ENCODE measurements at places on chromosomes 5 and 9. TPM values are rescaled to one million over a fixed set of nuclear protein-coding genes. Genes with fewer than 3 reads are reported as not detected.

TMEM174 gene
- not detected for total RNA-seq

GRCh38 chr5:44646016-44646415 lies 162.7 kb upstream of the MRPS30 start:
- DNase-seq = no peak

- DNase-seq = no peak
Observed at GRCh38 chr9:124793015-124793541, 16.1 kb downstream of the OLFML2A start.

GRCh38 chr5:62690421-62690820 lies 111.8 kb downstream of the LRRC70 start:
- no peak for DNase-seq

ANKRD18B gene
- not detected for total RNA-seq

DNA sequence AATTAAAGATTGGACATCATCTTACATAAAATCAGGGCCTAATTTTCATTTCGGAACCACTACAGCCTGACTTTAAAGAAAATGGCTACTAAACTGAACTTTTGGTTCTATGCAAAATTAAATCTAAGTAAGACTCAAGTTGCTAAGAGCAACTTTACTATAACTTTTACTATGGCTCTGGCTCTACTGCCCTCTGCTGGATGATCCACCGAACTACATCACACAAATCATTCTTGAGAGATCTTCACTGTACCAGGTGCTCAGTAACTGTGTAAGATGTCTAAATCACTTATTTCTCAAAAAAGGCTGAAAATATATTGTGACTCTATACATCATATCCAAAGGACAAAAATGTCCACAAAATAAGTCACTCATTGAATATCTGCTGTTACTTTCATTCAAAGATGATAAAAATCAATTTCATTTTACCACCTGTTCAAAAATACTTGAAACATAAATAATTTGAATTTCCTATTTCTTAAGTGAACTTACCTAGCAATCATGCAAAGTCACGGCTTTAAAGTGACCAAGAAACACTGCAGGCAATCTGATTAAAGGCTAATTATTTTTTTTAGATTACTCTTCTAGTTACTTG lies 13.5 kb downstream of the MOCS2 start:
- DNase-seq = no peak

PAPPA gene
- total RNA-seq = 5.7 TPM

DNA sequence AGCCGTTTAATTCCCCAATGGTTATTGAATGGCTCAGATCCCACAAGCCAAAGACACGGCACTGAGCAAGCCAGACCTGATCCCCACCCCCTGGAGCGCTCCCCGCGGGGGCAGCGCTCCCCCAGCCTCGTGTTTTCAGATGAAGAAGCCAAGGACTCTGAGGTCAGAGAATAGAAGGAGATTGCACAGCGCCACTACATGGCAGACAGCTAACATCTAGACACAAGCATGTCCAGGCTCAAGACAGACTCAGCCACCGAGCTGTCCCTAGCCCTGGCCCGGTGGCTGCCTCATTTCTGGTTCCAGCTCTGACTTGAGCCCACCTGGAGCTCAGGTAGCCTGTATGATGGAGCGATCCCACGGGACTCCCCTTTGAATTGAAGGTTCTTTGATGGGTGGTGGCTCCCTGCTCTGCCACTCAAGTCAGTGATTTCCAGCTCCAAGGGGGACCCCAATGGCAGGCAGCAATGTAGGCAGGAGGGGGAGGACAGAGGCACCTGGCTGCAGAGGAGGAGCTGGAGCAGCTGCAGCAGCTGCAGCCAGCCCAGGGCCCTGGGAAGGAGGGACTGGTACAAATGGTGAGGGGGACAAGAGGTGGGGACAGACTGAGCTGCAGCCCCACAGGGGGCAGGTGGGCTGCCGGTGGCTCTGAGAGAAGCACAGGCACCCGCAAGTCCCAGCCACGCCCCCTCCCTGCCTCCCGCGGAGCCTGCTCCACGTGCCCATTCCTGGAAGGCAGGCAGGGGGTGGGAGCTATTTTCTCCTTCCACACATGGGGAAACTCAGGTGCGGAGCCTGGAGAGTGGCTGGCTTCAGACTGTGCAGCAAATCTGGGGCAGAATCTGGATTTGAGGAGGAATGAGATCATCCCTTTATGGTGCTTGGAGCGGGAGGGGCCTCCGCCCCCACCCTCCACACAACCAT lies 40.2 kb downstream of the NTNG2 start:
- DNase-seq = no peak

GRCh38 chr5:154593071-154593470 lies 115.0 kb upstream of the HAND1 start:
- no peak for DNase-seq

DNA sequence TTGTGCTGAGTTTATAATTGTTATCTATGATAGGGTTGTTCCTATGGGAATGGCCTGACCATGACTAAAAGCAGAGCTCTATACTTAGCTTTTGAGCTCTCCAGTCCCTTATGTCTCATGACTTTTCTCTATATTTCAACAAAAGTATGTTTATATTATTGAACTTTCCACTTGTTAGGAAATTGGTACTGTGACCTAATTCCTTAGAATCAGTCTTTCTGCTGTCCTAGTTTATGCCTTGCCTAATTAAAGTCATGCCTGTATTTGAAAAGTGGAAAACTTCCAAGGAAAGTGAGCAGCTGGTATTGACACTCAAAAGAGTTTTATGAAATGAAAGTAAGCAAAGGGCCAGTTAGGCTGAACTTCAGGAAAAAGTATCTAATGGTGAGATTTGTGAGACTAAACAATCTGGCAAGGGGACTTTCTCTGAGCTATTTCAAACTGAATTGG lies 68.6 kb downstream of the XRCC4 start:
- no peak for DNase-seq

GFI1B gene
- total RNA-seq = not detected

GRCh38 chr9:101477736-101478135 lies 42.2 kb upstream of the ALDOB start:
- no peak for DNase-seq

GRCh38 chr5:2131196-2131595 lies 248.5 kb upstream of the IRX4 start:
- peak; percentile 60 for DNase-seq

DMRTA1 gene
- 0.35 TPM for total RNA-seq

- DNase-seq = no peak
Observed at GRCh38 chr5:128673970-128674369, 135.9 kb upstream of the FBN2 start.

LCN6 gene
- total RNA-seq = 16.2 TPM

GRCh38 chr9:84880835-84881234 lies 211.3 kb downstream of the NTRK2 start:
- DNase-seq = no peak

DNA sequence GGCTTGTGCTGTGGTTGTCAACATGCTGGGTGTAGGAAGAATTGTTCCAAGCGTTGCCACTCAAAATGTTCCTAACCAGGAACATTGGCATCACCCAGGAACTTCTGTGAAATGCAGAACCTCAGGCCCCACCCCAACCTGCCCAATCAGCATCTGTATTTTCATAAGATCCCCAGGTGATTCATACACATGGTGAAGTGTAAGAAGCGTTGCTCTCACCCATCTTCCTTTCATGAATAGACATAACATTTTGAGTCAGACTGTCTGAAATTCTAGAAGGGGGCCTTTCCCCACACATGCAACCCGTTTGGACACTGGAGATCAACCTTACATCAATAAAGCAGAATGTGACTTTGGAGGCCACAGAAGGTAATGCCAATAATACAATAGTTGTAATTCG lies 9.3 kb upstream of the AFAP1L1 start:
- DNase-seq = no peak

DNA sequence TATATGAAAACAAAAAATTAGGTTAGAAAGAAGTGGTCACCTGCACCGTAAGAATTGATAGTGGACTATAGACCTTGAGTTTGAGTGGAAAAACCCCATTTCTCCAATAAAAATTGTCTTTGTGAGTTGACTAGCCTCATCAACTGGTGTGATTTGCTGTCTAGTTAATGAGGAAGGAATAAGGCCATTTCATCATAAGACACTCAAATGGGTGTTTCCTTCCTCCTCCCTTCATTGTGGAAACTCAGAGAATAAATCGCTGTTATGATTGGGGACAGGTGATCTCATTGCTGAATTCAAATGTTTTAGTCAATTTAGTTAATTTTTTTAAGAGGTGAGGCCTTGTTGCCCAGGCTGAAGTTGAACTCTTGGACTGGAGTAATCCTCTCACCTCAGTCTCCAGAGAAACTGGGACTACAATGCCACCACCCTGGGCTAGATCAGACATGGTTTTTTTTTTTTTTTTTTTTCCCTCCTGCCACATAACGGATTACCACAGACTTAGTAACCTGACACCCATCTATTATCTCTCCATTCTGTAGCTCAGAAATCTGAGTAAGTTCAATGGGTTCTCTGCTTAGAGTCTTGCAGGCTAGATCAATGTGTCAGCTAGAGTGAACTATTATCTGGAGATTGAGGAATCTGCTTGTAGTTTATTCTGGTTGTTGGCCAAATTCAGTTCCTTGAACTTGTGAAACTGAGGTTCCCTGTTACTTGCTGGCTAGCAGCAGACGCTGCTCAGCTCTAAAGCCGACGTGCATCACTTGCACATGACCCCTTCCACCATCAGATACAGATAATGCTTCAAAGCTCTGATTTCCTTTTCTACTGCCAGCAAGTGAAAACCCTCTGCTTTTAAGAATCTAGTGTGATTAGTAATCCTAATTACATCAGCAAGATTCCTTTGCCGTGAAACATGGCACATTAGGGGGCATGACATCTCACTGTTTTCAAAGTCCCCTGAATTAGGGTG lies 663.8 kb upstream of the CDH9 start:
- DNase-seq = no peak

DNA sequence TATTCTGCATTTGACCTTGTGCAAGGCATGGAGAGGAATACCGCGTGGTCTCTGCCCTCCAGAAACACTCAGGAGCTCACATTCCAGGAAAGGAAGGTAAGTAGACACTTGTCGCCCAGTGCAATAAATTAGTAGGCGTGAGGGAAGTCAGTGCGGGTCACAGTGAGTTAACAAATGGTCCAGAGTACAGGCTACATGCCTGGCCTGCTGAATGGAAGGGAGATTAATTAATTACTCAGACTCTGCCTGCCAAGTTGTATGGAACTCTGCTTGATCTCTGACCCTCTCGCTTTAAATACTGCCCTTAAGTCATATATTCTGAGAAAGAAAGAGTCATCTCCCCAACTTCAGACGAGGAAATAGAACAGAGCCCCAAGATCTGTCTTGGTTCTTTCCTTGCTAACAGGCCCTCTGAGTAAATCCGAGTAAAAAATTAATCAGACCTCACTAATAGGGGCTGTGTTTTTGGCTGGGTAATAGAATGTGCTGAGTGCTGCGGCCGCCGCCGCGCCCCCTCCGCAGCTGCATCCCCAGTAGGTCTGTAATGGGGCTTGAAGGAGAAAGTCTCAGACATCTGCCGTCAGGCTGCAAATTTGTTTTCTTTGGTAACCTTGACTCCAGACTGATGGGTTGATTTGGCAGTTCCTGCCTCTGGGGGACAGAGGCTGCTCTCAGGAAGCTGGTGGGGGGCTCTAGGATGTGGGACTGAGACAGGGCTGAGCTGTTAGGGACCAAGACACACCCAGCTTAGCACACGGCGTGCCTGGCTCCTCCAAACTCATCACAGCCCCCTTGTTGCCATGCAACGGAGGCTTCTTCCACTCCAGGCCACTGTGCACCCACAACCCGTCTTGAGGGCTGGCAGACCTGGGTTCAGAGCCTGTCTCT lies 144.4 kb downstream of the NSG2 start:
- no peak for DNase-seq

DNA sequence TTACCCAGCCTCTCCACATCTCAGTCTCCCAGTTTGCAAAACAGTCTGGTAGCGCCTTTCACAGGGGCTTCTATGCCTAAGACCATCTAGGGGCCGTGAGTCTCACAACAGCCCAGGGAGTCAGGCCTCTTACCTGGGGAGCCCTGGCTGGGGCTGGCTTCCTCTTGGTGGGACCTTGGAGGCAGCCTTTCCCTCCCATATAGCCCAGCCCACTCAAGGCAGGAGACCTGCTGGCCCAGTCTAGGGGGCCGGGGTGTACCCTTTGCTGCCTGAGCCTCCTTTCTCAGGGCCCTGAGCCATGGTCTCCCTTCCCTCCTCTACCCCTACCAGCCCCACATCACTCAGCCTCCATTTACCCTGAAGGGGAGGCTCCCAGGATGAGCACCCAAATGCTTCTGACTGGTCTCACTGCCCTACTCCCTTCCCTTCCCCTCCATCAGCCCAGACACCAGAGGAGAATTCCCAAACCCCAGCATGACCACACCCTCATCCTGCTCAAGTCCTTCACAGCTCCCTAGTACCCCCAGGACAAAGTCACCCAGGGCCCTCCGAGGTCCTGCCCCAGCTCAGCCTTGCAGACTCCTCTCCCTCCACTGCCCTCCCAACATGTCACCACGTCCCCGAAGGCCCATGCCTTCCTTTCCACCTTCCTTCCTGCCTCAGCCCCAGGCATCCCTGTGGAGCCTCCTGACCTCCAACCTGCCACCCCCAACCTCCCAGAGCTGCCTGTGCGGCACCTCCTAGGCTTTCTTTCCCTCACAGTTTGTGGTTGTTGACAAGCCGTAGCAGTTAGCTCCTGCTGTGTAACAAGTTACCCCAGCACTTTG lies 55.3 kb downstream of the BARX1 start:
- no peak for DNase-seq

- no peak for DNase-seq
Observed at GRCh38 chr9:134272302-134273023, 53.8 kb upstream of the RXRA start.

DNA sequence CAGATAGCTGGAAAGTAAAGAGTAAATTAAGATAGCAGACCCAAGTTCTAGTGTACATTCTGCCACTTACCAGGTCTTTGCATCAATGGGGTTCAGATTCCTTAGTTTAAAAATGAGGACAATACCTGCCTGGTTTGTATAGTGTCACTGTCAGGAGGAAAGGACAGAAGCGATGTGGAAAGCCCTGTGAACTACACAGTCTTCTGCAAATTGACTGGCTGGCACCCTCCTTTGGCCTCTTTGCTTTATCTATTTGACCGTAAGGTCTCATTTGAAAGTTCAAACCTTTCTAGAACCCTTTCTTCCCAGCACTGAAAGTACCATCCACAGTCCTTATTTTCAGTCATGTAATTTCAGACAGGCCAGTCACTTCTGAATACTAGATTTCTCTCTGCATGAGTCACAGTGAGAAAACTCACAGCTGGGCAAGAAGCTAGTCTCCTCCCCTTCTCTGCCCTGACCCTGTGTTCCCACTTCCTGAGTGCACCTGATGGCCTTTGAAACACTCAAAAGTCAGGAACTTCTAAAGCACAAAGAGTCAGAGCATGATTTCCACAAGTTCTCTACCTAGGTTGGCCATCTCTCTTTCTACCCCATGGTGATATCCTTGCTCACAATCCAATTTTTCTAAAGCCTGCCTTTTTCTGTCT lies 91.3 kb upstream of the RASEF start:
- DNase-seq = no peak

NXNL2 gene
- not detected for total RNA-seq

GRCh38 chr5:178630951-178631350 lies 4.1 kb upstream of the CLK4 start:
- DNase-seq = no peak
